ENCODE measurements at places on chromosomes 4 and X.

DNA sequence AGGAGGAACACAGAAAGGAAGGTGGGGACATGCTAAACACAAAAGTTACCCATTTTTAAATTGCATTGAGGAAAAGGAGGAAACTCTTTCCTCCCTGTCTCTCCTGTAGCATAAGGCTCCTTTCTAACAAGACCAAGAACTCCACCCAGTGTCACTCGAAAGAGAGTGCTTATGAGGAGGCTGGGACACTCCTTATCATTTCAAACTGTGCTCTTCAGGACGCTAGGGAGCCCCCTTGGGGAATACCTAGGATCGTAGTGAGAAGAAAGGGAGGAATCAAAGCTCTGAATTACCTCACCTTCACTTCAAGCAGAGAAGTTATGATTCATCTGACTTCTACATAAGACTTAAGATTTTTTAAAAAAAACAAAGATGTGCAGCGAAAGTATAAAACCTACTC, 65.5 kb downstream of the F9 start:
- no peak for DNase-seq

GRCh38 chrX:104166735-104167436, 633 bp downstream of the FAM199X start:
- no peak for DNase-seq

DNA sequence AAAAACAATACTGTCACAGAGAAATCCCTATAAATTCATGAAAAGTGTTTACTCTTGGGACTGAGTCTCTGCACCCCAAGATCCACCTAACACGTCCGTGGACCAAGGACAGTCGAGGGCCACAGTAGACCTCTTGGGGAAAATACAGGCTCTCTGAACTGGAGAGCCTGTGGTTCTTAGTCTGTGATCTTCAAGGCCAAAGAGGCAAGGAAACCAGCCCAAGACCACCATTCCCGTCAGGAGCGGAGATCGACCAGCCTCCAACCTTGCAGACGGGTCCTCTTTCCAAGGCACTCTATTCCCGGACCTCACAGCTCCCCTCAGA, 1.6 kb upstream of the APBB2 start:
- DNase-seq: no peak

GRCh38 chr4:87092389-87093141, 127.9 kb downstream of the KLHL8 start:
- peak; percentile 93 for DNase-seq

DNA sequence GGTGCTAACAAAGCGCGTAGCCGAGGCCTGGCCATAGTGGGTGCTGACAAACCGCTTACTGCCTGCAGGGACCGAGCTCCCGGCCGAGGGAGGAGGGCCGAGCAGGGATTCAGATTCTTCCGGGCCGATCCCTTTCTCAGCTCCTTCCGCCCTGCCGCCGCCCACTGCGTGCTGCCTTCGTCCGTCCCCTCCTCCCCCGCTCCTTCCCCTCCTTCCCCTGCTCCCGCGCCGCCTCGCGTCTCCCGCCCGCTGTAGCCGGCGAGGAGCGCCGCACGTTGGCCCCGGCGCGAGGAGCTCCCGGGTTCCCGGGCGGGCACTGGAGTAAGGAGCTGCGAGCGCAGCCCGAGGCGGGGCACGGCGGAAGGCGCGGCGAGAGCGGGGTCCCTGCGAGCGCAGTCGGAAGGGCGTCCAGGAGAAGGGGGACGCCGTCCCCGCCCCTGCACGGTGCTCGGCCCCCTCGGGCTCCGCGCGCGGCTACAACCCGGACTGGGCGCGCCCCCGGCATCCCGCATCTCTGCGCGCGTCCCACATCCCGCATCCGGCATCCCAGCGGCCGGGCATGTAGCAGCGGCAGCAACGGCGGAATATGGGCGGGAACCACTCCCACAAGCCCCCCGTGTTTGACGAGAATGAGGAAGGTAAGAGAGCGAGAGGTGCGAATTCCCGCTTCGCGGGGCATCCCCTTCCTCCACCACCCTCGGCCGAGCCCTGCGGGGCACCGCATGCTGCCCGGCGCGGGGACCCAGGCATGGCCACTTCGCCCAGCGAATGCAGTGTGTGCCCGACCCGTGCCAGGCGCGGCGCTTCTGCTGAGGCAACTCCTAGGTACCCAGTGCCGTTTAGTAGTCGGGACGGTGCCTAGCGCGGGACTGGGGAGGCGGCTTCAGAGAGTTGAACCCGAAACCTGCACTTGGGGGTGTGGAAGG, at the start of gene STK32B:
STK32B (plus strand) TSS at position 203 of the 926 bp plus-strand sequence.
- DNase-seq: peak; percentile 46

DNA sequence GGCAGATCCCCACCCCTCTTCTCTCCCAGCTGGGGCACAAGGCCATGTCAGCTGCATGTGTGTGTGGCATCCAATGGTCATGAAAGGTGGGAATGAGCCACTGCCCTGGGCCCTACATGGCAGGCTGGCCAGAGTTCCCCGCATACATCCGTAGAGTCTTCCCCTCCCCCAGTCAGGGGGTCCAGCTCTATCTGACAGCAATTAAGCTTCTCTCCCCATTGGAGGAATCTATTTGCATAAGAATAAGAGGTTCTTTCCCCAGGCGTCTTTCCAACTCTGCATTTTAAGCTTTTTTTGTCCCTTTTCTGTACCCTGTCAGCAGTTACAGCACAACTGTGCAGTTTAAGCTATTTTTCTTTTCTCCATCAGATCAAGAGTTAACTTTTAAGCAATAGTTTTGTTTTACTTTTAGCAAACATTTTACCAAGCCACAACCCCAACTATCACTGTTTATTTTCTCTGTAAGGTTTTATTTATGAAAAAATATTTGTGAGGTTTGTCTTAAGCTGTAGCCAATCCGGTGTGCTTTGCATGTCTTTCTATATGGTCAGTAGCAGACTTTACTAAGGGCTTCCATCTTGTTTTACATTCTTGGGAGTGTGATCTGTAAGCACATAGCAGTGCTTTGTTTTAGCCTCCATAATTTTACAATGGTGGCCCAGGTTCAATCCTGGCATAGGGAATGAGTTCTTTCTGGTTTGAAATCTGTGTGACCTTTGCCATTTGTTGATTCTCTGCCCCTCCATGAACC, 28.7 kb downstream of the NLRP2B start:
- DNase-seq: no peak

GRCh38 chr4:6688879-6689505, 4.7 kb upstream of the S100P start:
- peak; percentile 57 for DNase-seq

- DNase-seq: no peak
Measured at GRCh38 chr4:168574581-168575295, 77.9 kb downstream of the PALLD start.

- DNase-seq: no peak
Measured at GRCh38 chr4:180999217-180999616, 1244.0 kb upstream of the TENM3 start.

- no peak for DNase-seq
Measured at GRCh38 chr4:22071749-22072148, 123.2 kb upstream of the KCNIP4 start.

GRCh38 chr4:6466756-6467381, 5.5 kb downstream of the PPP2R2C start:
- DNase-seq: no peak

GRCh38 chr4:115780835-115781234, 667.4 kb upstream of the NDST4 start:
- DNase-seq: no peak

GRCh38 chr4:48247142-48247877, 22.3 kb downstream of the TEC start:
- DNase-seq: peak; percentile 69

DNA sequence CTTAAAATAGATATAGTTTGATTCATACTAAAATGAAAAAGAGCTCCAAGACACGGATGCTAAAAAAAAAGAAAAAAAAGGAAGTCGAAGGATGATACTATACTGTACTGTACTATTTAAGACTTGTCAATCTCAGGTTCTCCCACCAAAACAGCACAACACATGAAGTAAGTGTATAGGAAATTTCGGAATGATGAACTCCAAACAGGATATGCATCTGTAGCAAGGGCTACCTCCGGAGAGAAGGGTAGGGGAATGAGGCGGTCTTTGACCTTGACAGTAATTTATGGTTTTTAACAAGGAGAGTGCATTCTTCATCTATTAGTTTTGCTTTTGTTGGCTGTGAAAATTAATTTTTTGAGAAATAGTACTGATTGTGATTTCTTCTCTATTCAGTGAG, 541 bp upstream of the FIP1L1 start:
- DNase-seq: peak; percentile 6

DNA sequence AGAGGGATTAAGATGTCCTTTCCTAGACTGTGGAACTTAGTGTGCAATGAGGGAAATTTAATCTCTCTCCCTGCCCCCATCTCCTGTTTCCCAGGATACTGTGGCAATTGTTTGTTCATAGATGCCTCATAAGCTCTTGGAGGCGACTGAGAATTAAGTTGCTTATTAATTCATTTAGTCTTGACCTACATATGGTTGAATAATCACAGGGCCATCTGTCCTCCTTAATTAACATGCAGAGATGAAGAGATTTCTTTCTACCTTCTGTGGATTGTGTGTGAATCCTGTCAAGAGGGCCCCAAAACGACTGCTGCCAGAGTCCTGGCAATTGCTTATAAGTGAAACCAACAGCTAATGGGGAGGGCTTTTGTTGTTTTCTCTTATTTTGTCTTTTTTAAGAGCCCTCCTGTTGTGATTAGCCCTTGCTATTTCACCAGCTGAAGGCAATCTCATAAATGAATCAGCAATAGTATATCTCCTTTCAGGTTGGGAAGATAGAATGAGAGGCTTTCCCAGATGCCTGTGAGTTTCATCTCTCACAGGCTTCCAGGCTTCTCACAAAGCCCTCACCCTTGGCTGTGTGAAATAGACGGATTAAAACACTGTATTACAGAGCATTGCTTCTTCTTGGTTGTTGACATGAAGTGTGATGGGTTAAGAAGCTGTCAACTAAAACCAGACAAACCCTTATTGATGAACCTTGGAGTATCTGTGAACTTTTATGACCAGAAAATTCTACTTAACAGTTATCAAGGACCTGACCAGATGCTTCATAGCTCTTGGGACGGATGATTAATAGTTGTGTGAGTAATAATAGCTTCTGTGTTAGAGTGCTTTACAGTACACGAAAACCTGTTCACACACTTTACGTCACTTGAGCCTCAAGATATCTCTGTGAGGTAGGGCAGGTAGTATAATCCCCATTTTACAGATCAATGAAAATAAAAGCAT, 58.5 kb downstream of the PGRMC2 start:
- DNase-seq: no peak

DNA sequence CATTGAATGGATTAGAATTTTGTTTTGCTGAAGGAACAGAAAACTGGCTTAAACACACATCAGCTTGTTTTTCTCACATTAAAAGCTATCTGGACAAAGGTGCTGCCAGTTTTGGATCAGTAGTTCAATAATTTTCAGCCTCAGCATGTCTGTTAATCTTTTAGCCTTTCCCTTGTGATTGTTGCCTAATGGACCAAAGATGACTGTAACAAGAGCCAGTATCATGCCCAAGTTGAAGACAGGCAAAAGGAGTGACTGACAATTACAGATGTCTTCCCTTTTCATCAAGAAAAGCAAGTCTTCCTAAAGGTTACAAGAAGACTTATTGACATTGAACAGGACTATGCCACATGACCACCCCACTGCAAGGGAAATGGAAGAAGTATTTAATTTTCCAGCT, 419.7 kb downstream of the MAPK10 start:
- DNase-seq: no peak

DNA sequence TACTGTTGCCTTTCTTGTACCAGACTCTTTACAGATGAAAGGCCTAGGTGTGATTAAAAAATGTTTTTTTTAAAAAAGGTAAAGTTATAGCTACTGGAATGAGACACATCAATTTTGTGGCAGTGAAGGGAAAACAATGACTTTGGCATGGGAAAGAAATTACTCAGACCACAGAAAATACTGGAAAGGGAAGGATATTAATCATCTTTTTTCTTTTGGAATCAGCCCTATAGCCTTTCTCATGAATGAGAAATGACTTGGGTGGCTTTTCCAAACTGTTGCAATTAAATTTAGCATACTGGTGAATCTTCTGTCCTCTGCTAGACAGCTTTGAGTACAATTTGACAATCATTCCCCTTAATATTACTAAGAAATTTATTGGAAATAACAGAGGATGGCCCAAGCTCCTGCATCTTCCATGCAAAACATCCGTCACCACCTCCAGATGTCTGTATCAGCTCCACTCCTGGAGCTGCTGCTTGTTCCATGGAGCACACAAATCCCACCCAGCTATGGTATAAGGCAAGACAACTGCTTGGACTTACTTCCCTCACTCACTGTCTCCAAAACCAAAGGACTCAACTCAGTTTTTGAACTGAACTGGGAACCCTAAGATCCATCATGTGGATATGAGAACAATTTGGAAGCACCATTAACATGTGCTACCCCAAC, 97.6 kb upstream of the ARSJ start:
- DNase-seq: no peak

DNA sequence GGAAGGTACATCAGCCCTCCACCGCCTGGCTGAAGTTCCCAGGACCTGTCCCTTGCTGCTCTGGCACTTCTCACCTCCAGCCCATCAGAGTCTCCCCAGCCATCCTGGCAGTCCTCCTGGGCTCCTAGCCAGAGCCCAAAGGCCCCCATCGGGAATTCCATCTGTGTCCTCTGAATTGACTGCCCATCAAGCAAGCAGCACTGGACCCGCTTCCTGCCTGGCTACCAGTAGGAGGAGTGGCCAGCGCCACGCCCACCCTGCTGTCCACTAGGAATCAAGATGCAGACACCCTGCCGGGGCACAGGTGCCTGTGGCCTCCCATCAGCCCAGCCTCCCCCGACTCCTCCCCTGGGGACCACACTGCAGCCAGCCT, 47.2 kb downstream of the C4orf50 start:
- DNase-seq: no peak

Data from hematopoietic multipotent progenitor cell treated with erythropoietin and hydrocortisone succinate and interleukin-3 and kit ligand, for 8 days (in vitro differentiated cells).